Fibroblast of skin of right biceps (primary cell): ENCODE measurements at places on chromosomes 16 and 17.

DNA sequence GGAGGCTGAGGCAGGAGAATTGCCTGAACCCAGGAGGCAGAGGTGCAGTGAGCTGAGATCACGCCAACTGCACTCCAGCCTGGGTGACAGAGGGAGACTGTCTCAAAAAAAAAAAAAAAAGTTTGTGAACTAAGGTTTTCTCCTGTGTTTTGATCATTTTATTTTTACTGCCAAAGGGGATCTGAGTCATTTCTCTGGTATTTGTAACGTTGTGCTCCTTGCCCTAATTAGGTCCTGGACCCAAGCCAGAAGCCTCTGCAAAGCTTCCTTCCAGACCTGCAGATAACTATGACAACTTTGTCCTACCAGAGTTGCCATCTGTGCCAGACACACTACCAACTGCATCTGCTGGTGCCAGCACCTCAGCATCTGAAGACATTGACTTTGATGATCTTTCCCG lies 32.1 kb downstream of the IST1 start:
- DNase-seq = peak; percentile 96

- no peak for DNase-seq
These were observed 61.5 kb downstream of the SLC6A2 start for GRCh38 chr16:55717326-55717725.

GRCh38 chr17:19336938-19337711 lies 25.4 kb downstream of the B9D1 start:
- no peak for DNase-seq

- DNase-seq = no peak
These were observed 549.0 kb downstream of the HS3ST4 start for GRCh38 chr16:26240807-26241206.

- peak; percentile 66 for DNase-seq
These were observed 54.3 kb downstream of the NEUROD2 start for GRCh38 chr17:39553341-39553945.

DNA sequence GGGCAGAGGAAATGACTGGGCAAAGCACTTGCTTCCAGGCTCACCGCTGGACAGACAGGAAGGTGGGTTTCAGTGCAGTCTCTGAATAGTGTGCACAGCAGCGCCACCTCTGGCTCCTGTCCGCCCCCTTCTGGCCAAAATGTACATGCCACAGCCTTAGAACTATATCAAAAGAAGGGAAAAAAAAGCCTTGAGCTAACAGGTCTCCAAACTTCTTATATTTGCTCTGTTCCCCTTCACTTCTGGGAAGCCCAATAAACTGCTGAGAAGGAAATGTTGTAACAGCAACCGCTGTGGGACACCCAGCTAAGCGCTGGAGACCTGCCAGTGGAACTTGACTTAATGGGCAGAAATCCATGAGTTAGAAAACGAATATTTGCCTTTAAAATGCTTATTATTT lies 17.5 kb downstream of the COG7 start:
- DNase-seq = peak; percentile 49

GRCh38 chr16:27198451-27199234 lies 4.7 kb upstream of the KDM8 start:
- no peak for DNase-seq

GRCh38 chr17:17468217-17469010 lies 8.4 kb upstream of the MED9 start:
- DNase-seq = no peak

DNA sequence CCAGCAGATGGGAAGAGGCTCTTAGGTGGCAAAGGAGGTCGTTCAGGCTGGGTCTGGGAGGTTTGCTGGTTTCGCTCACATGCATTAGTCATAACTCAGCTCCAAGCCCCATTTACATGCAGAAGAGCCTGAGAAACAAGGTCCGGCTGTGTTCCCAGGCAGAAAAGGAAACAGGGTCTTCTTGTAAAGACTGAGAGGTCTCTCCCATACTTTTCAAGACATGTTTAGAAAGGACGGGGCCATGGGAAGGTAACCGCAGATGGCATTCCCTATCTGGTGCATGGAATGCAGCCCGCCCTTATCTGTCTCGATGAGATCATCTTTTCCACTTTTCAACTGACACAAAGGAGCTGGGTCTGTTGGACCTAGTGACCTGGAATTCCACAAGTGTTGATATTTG lies 389.0 kb upstream of the CDH11 start:
- DNase-seq = peak; percentile 47

- DNase-seq = no peak
These were observed 1.8 kb downstream of the ZC3H7A start for GRCh38 chr16:11794996-11795886.

DNA sequence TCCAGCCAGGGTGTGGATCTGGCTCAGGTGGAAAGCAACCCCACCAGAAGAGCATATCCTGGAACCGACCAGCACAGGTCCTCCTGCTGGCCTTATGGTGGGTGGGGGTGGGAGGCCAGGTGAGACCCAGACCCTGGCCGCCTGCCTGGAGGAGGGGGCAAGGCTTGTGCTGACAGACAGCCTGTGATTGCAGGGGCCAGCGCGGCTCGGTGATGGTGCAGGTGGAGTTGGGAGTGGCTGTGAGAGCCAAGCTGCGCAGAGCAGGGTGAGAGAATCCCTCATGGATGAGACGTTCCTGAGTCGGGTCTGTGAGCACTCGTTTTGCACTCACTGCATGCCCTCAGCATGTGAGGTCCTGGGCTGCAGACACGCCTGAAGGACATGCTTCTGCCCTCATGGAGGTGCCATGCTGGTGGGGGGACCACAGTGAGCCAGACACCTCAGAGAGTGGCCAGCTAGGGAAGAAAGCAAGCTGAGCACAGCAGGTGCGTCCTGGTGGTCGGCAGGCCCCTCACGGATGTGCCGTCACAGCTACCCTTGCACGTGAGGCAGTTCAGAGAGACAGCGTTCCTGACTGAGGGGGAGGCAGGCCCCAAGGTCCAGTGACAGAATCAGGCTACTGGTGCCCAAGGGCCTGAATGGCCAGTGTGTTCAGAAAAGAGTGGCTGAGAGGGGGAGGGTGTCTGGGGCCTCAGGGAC lies 3.8 kb upstream of the KCNJ12 start:
- no peak for DNase-seq
